ENCODE measurements at places on chromosomes 16 and 17.

GRCh38 chr16:55037966-55038365 is 107.3 kb downstream of the IRX5 start:
- DNase-seq: no peak

GRCh38 chr16:60605176-60605575 is 1431.1 kb downstream of the CDH8 start:
- DNase-seq: no peak

GRCh38 chr17:42405963-42406495 is 17.0 kb downstream of the CAVIN1 start:
- peak; percentile 70 for DNase-seq

- peak; percentile 54 for DNase-seq
These were observed 7.9 kb upstream of the LLGL1 start for GRCh38 chr17:18217412-18218015.

DNA sequence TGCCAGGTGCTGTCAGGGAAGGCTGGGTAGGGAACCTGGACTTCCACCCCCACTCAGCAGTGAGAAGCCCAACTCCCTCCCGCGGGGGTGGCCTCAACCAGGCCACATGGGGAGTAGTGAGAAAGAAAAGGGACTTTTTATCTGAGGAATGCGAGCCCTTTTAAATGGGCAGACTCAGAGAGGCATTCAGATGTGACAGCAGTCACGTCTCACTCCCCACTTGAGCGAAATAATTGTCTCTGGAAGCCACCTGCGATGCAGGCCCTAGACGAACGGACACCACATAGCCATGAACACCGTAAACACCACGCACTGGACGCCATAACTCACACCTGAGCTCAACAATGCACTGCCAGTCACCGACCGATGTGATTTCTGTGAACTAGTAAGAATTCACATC is 11.9 kb upstream of the CD300E start:
- no peak for DNase-seq

DNA sequence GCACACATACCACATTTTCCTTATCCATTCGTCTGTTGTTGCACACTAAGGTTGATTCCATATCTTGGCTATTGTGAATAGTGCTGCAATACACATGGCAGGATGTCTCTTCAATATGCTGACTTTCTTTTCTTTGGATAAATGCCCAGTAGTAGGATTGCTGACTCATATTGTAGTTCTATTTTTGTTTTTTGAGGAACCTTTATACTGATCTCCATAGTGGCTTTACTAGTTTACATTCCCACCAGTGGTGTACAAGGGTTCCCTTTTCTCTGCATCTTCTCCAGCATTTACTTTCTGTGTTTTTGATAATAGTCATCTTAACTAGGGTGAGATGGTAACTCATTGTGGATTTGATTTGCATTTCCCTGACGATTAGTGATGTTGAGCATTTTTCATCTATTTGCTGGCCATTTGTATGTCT is 118.1 kb downstream of the STXBP4 start:
- DNase-seq: no peak

DNA sequence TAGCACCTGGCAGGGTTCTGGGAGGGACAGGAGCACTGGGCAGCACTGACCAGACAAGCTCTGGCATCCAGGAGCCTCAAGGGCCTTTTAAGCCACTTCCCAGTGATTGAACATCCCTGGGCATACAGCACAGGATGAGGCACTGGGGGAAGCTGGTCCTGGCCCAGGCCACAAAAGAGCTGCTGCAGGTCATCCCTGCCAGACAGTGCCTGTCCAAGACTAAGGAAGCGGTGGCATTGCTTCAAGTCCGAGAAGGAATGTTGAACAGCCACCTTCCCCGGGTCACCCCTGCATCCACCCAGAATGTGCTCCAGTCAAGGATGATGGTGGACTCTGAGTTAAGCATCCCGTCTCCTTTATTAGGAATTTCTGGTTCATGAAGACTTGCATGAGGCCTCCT is 1.2 kb upstream of the OSBPL7 start:
- no peak for DNase-seq

DNA sequence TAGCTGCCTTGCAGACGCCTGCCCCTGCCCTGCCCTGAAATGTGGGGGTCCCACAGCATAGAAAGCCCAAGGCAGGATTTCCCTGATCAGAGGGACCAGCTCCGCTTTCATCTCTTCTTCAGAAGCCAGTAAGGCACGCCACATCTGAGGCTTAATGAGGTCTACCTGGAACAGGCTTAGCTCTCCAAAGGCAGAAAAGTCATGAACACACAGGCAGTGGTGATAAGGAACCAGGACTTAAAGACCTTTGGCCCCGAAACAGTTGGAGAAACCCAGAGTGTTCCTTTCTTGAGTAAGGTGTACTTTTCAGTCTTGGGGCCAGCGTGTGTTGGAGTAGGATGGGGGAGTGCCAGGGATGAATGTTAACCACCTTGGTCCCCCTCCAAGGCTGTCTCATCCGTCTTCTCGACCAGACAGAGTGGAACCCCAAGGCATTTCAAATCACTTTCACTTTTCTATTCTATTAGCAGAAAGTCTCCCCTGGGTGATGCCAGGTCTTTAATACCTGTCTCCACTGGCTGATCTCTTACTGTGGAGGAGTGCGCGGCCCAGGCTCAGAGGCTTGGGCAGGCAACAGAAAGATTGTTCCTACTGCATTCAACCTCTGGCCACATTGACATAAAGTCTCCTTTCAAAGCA is 43.9 kb downstream of the TMEM186 start:
- no peak for DNase-seq

DNA sequence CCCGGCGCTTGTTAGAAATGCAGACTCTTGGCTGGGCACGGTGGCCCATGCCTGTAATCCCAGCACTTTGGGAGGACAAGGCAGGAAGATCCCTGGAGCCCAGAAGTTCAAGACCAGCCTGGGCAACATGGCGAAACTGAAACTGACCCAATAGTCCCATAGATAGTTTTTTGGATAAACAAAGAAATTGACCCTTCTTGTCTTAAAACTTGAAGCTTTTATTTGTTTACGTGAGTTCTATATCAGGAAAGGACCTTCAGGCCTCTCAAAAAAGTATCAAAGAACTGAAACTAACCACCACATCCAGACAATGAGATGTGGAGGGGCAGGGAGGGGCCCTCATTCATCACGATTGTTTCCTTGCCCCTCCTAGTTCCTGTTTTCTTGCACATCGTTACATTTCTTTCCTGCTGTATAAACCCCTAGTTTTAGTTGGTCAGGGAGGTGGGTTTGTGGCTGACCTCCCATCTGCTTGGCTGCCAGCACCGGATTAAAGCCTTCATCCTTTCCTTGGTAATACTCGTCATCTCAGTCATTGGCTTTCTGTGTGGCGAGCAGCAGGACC is 29.9 kb upstream of the PRM1 start:
- peak; percentile 76 for DNase-seq

DNA sequence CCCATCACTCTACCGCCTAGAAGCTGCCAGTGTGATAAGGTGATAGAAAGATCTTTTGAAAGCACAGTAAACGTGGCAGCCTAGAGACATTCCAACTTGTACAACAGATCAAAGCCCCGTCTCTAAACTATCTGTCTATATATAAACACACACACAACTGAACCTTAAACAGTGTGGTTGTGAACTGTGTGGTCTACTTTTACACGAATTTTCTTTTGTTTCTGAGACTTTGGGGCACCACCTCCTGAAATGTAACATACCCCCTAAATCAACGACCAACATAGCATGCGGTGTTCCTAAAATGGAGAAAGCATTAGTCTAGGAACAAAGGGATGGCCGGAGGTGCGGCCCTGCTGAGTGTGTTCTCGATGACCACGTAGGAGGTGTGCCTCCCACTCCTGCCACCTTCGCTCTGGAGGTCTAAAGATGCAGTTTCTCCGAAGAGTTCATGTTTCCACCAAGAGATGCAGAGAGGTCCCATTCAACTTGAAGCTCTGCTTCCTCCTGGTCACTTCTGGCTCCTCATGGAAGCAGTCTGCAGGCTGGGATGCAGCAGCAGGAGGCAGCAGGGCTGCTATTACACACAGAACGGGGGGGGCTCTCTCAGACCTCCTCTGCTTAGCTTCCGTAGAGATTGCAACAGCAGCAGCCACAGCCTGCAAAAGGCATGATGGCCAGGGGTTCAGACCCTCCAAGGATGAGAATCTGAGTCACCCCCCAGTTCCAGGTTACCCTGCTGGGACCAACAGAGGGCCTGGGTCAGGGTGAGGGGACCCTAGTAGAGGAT is 22.6 kb upstream of the USP10 start:
- DNase-seq: no peak

GRCh38 chr16:4089251-4089810 is 26.9 kb downstream of the ADCY9 start:
- DNase-seq: no peak

DNA sequence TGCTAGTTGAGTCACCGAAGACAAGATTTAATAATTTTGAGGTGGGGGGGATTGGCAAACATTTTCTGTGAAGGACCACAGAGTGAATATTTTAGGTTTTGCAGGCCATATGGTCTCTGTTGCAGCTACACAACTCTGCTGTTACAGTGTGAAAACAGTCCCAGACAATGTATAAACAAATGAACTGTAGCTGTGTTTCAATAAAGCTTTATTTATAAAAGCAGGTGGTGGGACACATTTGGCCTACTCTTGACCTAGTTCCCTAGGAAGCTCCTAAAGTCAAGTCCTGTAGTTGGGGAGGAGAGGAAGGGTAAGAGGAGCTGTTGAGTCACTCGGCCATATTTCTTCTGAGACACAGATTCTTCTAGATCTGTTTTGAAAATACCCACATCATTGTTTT is 92.3 kb downstream of the SDR42E1 start:
- DNase-seq: no peak

DNA sequence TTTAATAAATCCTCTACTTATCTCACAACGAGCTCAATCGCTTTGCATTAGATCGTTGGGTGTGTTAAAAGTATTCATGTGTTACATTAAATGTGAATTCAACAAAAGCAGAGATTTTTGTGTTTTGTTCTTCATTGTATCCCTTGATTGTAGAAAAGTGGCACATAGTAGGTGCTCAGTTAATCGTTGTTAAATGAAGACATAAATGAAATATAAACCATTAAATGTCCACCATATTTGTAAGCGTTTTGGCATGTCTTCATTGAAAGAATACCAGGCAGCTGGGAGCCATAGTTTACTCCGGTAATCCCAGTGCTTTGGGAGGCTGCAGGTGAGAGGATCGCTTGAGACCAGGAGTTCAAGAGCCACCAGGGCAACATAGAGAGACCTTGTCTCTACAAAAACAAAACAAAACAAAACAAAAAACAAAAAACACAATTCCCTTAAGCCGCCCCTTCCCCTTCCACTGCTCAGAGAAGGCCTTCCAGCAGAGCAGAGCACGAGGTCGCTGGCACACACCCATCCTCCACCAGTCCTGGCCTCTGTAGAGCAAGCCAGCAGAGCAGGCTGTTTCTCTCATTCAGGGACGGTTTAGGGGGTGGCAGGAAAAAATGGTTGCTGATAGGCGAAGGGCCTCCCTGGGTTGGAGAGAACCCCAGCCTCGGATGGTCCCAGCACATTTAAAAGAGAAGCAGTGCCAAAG is 673 bp upstream of the CHD9 start:
- DNase-seq: no peak

DNA sequence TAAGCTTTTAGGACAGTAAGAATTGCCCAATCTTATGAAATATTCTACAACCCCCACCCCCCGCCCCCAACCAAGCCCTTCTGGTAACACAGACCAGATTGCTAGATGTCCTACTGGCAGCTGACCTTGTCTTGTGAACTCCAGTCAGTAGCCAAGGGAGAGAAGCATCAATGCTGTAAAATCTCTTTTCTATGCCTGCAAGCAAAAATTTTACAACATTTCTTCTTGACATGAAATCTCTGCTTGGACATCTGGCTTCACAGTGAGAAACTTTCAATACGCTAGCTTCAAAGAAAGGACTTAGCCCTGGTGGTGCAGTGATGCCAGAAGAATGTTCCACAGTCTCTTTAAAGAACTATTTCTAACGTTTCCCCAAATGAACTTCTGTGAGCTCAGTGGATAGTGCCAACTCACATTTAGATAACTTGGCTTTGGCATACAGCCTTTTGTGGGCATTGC is 169.3 kb upstream of the AXIN2 start:
- DNase-seq: no peak

GRCh38 chr17:82386881-82387704 is 15.5 kb downstream of the UTS2R start:
- no peak for DNase-seq

DNA sequence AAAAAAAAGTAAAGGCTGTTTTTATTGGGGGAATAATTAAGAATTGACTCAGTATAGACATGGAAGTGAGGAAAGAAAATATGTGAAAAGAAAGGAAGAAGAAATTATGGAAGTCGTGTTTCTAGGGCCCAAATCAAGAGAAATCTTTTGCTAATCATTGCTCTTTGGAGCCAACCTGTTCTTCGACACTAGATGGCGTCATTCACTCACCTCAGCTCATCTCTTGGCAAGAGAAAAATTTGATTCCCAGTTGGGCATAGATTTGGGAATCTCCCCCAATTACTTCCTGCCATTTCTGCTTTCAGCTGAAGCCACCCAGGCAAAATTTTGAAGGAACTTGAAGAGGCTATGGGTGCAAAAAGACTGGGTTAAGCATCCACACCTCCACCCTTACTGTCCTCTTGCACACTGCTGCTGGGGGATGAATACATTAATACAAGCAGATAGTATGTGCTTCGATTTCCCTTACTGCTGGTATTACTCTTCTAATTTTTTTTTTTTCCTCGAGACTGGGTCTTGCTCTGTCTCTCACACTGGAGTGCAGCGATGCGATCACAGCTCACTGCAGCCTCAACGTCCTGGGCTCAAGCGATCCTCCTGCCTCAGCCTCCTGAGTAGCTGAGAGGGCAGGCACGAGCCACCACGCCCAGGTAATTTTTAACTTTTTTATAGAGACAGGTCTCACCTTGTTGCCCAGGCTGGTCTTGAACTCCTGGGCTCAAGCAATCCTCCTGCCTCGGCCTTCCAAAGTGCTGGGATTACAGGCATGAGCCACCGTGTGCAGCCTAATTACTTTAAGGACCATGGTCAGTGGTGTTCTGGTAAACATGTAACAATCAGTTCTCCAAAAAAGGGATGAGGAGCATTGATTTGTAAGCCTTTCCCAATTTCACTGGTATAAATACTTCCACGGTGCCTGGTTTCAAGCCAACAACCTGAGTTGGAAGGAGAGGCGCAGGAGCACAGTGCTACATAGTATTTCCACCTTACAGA is 13.5 kb downstream of the PSMD7 start:
- DNase-seq: no peak

DNA sequence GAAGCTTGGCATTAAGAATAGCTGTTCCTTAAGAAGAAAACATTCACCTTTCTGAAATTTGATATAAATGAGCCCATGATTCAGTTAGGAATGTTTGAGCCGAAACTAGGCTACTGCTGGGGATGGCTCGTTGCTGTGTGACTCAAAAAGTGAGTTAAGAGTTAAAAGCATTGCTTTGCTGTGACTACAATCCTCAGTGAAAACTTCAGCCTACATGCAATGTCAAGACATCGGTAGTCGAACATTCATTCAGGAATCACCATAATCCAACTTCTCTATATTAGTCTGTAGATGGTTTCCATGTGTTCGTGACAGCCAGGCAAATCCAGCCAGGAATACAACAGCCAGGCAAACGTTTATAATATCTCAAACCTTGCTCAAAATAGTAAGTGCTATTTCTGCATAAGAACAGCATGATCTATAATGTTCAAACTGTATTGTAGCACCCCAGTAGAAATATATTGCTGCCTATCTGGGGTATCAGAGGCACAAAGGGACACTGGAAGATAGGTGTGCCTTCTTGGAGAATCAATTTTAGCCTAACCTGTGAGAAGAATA is 1225.1 kb downstream of the CDH8 start:
- DNase-seq: no peak
